ENCODE measurements at places on chromosomes 1 and 21.

GRCh38 chr21:37874481-37874880 is 41.8 kb downstream of the KCNJ6 start:
- DNase-seq = no peak

- DNase-seq = no peak
Observed at GRCh38 chr1:51313961-51314777, 16.2 kb downstream of the TTC39A start.

GRCh38 chr21:26112127-26112742 is 58.3 kb downstream of the APP start:
- DNase-seq = no peak

DNA sequence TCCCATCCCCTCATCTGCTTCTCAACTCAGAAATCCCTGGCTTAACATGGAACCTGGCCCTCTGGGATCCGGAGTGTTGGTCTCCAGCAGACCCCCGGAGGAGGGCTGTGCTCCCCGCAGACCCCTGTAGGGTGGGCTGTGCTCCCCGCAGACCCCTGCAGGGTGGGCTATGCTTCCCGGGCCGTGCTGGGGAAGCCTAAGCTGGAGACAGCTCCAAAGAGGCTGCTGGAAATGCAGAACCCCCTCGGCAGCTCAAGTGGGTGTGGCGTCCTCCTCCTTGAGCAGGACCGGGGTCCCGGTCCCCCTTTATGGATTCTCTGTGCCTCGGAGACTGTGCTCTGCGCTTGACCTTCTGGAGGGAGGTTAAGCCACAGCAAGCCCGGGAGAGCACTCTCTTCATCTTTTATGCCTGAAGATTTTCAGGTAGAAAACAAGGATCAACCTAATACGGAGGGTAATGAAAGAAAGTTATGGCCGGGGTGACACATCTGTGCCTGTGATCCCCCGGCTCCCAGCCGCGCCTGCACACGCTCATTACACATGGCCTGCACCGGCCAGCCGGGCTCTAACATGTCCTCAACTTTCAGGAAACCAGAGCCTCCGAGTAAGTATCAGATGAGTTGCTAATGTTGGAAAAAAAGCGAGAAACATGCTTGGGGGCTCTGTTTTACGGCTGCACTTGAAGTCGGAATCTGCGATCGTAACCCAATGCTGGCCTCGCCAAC is 87.7 kb upstream of the ACTRT2 start:
- no peak for DNase-seq

DNA sequence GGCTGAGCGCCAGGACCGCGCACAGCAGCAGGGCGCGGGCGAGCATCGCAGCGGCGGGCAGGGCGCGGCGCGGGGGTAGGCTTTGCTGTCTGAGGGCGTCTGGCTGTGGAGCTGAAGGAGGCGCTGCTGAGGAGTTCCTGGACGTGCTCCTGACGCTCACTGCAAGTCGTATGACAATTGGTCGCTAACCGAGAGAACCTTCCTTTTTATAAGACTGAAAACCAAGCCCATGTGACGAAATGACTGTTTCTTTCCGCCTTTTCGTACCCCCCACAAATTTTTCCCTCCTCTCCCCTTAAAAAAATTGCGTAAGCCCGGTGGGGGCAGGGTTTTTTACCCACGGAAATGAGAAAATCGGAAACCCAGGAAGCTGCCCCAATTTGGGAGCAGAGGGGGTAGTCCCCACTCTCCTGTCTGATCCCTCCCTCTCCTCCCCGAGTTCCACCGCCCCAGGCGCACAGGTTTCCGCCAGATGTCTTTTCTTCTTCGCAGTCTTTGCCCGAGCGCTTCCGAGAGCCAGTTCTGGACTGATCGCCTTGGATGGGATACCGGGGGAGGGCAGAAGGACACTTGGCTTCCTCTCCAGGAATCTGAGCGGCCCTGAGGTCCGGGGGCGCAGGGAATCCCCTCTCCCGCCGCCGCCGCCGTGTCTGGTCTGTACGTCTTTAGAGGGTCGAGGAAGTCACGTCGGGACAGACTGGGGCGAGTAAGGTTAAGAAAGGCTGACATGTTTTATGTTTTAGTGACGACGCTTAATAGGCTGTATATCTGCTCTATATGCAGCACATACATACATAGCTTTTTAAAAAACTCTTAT is at the start of gene PTGS2:
TSS of gene PTGS2 (minus strand) at position 179 of the 817 bp plus-strand sequence. CDS start at position 46, 133 bp downstream.
- DNase-seq = peak; percentile 65

GRCh38 chr1:182207300-182207699 is 145.8 kb upstream of the ZNF648 start:
- DNase-seq = no peak

- no peak for DNase-seq
Observed at GRCh38 chr1:66367369-66367768, 166.6 kb upstream of the SGIP1 start.

- no peak for DNase-seq
Observed at GRCh38 chr1:8382051-8382505, 64.2 kb downstream of the SLC45A1 start.

DNA sequence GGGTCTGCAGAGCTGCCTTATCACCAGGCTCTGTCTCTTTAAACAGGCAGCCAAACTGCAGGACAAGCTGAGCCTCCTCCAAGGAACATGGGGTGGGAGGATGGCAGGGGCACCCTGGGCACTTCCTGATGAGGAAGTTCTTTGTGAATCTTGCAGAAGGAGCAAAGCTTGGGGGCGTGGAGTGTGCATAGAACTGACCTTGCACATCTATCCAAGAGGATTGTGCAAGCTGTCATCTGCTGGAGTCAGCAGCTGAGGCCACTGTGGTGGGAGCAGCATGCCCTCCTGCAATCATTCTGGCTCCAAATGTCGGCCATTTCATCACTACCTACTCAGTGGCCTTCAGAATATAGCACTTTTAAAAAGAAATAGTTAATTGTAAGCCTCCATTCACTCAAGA is 182.2 kb downstream of the AJAP1 start:
- no peak for DNase-seq

DNA sequence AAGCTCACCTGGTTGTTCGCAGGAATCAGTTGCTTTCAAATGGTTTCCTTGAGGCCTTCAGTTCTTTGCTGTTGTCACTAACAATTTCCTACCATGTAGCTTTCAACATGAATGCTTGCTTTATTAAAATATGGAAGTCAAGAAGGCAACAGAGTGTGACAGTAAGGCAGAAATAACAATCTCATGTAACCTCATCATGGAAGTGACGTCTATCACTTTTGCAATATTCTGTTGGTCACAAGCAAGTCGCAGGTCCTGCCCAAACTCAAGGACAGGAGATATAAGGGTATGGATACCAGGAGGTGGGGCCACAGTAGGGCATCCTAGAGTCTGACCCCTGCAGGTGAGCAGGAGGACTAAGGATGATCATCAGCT is 296.8 kb upstream of the ZP4 start:
- no peak for DNase-seq

DNA sequence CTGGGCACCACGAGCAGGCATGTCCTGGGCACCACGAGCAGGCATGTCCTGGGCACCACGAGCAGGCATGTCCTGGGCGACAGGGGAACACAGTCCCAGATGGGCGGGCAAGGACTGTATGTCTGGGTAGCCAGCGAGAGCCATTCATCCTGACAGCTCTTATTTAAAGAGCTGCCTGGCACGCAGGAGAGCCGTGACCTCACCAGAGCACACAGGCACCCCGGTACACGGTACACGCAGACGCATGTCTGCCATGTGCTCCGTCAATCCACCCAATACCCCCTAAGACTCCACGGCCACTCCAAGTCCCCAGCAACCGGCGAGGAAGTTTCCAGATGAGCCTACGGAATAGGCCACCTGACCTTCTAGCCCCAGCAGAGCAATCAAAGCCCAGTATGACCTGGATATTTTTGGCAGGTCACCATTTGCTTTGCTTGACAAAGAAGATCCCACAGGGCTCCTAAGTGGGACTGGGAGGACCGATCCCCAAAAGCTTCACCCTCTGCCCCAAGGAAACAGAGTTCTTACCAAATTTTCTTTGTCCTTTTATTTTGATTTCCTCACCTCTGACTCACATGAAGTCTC is 51.7 kb downstream of the CASZ1 start:
- no peak for DNase-seq
